Activated CD8-positive, alpha-beta T cell treated with anti-CD3 and anti-CD28 coated beads for 36 hours (primary cell): ENCODE measurements at places on chromosomes 16 and 17.
A peak's percentile ranks its signal among the peaks of the same experiment; 100 is the strongest.

DNA sequence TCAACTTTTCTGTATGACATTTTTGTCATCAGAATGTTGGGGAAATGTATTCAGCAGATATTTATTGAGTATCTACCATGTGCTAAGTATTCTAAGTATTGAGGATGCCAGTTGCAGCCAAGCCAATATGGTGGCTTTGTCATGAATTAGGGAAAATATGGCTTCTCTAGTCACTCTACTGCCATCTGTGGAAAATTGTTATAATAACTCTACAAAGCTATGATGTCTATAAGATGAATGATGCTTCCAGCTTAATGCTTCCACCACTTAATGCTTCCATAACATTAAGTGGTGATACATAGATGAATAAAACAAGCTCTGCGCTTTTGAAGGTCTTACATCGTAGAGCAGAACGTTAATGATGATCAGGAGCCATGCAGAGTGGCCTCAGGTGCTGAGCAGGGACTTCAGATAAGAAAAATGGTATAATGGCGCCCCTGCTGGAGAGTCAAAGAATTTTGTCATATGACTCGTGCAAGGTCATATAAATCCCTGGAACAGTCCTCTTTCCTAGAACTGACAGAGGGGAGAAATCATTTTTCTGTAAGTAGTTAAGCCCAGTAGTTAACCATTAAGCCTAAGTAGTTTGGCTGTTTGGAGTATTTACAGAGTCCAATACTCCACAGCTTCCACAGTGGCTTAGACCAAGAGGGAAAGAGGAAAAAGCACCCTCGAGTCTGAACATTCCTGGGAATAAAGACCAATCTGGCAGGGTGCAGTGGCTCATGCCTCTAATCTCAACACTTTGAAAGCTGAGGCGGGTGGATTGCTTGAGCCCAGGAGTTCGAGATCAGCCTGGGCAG lies 2.7 kb upstream of the TMIGD1 start:
- peak; percentile 70 for DNase-seq

- peak; percentile 44 for DNase-seq
These were observed 218.7 kb downstream of the RPTOR start for GRCh38 chr17:80763293-80763867.

DNA sequence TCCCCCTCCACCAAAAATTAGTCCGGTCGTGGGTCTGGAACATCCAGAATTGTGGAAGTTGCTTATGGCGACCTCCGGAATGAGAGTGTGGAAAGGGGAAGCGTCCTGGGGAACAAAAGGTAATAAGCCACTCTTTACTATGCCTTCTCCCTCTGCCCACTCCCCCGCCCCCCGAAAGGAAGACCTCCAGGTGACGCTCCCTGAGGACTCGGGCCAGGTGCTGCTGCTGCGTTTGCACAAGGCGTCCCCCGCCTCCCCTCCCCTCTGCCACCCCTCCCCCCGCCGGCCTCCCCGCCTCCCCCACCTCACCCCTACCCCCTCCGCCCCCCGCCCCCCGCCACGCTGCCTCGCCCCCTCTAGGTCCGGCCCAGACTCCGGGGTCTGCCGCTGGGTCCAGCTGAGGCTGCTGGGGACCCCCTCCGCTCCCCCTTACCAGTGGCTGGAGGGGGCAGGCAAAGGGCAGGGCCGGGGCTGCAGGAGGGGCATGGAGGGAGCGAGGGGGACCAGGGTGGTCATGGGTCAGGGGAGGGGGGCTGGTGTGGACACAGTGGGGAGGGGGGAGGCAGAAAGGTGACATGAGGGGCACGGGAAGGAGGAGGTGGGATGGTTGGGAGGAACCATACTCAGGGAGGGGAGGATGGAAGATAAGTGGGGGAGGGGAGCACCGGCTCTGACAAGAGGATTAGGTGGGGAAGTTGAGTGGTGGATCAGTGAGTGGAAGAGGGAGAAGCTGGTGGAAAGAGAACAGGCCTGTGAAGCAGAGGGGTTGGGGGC lies 23.6 kb downstream of the ALOX12B start:
- no peak for DNase-seq

DNA sequence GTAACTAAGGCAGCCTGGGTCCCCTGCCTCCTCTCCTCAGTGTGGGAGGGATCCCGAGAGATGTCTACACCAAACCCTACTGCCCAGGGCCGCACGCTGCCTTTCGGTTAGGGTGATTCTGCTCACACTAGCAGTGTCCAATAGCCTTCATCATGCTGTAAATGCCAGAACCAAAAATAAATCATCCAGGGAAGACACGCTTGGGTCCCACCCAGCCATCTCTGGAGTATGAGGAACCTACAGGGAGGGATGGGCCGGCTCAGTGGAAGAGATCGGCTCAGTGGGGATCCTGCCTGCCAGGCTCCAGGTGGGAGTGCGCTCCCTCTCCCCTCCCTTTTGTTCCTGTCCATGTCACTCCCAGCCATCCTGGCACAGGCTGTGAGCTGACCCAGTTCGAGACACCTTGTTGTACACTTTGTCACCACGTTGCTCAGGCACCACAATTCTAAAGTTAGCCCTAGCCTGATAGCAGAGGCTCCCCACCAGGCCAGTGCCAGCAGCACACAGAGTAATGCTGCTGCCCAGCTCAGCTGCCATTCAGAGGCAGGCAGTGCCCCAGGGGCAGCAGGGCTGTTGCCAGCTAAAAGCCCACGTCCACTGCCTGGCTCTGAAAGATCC lies 24.5 kb downstream of the PEMT start:
- DNase-seq: no peak
